ENCODE measurements at places on chromosomes 6 and 20.

GRCh38 chr6:16413399-16413798 lies 175.0 kb downstream of the GMPR start:
- DNase-seq, result peak; percentile 43

DNA sequence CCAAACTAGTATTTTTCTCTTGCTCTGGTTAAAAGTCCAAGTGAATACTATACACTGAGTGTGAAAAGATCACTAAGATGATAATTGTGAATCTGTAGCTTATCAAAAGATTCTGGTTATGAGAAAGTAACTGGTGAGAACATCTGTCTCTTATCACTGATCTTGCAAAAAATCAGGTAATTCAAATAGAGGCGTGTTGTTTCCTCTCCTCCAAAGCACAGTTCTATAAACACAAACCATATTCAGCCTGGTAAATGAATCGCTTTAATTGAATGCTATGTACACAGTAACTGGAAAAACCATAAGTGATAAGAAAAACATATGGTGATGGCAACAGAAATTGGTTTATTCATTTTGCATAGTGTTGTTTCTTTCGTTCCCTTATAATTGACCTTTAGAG lies 161.0 kb downstream of the RALGAPA2 start:
- DNase-seq, result no peak

- DNase-seq, result no peak
Observed at GRCh38 chr6:58113960-58114359, 796.5 kb downstream of the PRIM2 start.

GRCh38 chr20:59777814-59778575 lies 155.4 kb downstream of the SYCP2 start:
- no peak for DNase-seq

DNA sequence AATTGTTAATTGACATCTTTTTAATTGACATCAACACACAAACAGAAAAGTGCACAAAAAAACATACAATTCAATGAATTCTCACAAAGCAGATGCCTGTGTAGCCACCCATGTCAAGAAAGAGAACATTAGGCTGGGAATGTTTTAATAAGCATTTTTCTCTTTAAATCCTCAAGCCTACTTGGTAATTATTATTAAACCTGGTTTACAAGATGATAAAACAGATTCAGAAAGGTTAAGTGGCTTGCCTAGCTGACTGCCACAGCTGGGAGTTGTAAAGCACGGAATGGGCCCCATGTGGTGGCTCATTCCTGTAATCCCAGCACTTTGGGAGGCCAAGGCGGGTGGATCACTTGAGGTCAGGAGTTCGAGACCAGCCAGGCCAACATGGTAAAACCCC lies 90.0 kb upstream of the AKAP12 start:
- DNase-seq, result no peak

DNA sequence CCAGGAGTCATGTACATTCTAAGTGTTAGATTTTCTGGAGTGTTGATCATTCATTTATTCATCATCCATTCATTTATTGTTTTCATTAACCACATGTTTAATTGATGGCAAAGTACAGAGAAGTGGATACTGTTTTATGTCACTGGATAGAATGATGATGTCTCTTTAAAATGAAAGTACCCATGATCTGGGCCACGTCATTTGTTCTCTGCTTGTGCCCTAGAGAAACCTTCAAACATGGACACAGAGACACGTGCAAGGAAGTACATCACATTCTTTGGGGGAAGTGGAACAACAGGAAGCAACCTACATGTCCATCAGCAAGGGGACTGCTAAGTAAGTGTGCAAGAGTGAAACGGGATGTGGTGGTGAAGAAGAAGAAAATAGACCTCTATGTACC lies 75.8 kb upstream of the TSHZ2 start:
- DNase-seq, result peak; percentile 5

DNA sequence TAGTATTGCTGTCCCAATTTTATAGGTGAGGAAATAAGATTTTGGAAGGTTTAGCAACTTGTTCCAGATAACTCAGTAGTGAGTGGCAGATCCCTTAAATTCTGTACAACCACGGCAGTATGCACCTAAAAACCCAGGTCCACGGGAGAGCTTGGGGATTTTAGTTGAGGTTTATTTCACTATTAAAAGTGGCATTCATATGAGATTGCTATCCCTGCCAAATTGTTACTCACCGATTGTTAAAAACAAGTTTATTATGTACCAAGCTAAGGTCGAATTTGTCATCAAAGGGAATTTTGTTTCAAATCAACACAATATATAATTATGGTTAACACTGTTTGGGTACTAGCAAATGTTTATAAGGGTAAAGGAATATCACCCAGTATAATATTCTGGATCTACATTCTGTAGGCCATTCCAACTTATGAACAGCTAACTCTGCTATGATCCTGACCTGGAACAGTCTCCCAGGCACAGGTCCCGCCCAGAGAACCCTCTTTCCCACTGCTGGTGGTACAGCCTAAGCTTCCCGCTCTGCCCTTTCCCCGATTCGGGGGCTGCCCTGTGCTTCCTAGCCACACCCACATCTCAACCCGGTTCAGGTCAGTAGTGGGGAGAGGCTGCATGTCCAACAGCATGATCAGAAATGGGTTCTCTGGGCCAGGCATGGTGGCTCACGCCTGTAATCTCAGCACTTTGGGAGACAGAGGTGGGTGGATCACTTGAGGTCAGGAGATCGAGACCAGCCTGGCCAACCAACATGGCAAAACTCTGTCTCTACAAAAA lies 24.9 kb downstream of the GPLD1 start:
- DNase-seq, result no peak

DNA sequence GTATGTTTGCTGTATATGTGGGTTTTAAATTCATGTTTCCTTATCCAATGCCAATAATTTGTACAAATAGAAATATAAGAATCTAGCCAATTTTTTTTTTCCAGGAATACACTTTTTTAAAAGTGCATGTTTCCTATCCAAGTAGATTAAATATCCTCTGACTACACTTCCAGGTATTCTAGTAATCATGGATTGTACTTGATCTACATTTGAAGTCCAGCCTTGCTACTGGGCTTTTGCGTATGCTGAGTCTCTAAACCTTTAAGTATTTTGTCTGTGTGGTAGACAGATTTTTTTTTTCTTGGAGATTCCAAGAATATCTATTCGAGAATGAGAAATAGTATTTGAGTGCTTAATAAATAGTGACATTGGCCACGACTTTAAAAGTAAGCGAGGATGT lies 188.3 kb downstream of the SASH1 start:
- DNase-seq, result no peak

DNA sequence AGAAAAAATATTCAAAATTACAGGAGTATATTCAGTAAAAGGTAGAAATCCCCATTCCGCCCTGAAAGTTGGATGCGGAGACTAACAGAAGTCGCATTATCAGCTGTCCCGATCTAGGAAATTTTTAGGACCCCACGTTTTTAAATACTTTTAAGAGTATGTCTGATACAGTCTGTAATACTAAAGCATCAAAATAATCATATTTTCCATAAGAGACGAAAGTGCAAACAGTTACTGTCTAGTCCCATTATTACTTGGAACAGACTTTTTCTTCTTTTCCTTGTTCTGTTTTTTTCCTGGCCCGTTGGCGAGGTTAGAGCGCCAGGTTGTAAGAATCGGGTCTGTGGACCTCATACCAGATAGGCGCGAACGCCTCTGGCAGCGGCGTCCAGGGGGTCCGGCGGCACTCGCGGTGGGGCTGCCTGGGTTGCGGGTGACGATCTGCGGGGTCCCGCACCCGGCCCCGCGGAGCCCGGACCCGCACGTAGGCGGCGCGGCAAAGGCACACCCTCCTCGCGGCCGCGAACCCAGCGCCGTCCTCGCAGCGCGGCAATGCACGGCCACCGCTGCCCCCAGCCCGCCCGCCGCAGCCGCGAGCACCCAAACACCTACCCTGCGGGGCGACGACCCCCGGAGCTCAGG lies 460 bp downstream of the PLAGL1 start:
- peak; percentile 2 for DNase-seq

GRCh38 chr6:157864185-157864761 lies 41.2 kb downstream of the SNX9 start:
- DNase-seq, result no peak

- no peak for DNase-seq
Observed at GRCh38 chr6:11425431-11425871, 112.1 kb upstream of the TMEM170B start.

- DNase-seq, result no peak
Observed at GRCh38 chr6:88008411-88008810, 39.2 kb upstream of the SPACA1 start.

- no peak for DNase-seq
Observed at GRCh38 chr6:21729431-21729830, 135.9 kb downstream of the SOX4 start.

DNA sequence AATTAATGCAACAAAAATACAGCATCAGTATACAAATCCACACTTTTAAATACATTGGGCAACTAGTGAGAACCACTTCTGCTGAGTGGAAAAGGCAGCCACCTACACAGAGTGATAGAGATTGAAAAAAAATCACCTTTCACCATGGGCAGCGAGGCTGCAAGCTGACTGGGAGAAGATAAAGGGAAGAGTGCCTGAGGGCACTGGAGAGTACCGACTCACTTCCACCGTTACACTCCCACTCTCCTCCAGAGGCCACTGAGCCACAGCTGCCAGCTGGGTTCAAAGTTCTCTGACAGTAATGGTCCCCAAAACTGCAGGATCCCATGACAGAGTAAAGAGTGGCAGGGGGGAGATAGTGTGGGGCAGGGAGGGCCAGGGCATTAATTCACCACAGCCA lies 24.1 kb downstream of the PXT1 start:
- no peak for DNase-seq

- DNase-seq, result peak; percentile 18
Observed at GRCh38 chr6:2971420-2972218, at the start of gene SERPINB6. TSS of gene SERPINB6 (minus strand) at chr6:2971567. CDS start at chr6:2959332, 12,235 bp downstream.

DNA sequence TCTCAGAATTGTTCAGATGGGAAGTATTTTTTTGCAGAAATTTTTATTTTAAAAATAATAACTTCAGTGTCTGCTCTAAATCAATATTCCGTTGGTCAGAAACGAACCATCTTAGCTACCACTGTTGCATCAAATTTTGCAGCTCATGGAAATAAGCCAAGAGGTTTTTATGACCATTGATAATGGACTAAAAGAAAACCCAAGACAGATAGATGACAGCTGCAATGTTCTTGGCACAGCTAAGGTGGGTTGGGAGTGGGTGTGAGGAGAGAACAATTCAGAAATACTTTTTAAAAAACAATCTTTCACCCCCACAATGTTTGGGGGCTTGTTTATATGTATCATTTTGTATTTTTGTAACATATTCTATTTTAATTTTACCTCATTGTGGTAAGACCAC lies 121.1 kb downstream of the PDE7B start:
- no peak for DNase-seq

DNA sequence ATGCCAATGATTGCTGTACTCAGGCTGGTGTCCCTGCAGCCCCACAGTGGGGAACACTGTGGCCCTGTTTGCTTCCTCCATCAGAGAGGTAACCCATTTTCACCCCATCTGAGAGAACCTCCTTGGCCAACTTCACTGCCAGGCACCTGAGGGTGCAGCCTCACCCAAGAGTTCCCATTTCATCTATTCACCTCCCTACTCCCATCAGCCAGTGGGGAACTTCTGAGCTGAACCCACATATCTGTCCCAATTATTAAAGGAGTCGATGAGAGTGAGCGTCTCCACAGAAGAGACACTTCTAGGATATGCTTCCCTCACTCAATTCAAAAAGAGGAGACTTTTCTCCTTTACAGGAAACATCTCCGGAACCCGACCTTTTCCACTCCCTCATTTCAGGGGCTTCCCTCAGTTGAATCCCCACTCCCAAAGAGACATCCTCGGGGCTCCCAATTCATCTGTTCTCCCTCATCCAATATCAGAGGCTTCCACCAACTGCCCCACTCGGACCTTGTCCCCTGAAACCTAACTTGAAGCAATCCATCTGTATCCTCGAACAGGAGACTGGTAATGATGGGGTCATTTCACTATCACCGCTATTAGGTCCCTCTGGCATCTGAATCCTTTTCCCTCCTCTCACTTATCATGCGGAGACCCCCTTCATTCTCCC lies 988 bp downstream of the UBE2V1 start:
- DNase-seq, result no peak

DNA sequence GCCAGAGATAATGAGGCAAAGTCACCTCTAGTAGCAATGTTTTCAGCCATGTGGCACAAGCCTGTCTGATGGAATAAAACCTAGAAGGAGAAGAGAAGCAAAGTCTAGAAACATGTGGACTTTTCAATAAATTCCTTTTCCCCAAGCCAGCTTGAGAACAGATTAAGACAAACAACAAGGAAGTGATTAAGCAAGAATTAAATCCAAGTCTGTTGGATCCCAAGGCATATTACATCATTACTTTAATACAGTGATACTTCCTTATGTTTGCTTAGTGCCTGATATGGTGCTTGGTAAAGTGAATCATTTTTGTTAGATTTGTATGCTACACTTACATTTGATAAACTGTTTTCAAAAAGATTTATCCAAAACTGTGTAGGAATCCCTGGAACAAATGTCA lies 260.3 kb upstream of the FAM83B start:
- DNase-seq, result no peak

GRCh38 chr6:155062866-155063341 lies 67.8 kb downstream of the TIAM2 start:
- DNase-seq, result no peak

DNA sequence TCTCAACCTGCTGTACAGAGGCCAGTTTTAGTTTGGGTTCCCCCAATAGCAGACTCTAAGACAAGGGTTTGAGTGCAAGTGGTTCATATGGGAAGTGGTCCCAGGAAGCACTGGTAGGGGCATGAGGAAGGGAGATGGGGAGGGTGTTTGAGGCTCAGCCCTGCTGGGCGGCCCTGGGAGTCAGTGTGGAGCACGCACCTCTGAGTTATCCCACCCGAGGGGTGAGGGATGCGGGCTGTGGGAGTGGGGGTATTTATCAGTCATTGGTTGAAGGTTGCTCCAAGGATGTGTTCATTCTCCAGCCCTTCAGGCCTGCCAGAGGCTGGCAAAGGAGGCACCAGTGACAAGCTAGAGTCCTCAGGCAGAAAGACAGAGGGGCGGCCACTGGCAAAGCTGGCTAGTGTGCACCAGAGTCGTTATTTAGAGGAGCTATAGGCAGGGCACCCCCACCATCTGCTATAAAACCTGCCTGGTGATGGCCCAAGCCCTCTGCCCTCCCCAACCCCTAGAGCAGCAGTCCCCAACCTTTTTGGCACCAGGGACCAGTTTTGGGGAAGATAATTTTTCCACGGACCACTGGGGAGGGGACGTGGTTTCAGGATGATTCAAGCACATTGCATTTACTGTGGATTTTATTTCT lies 16.5 kb downstream of the PXMP4 start:
- no peak for DNase-seq

- DNase-seq, result no peak
Observed at GRCh38 chr6:40986364-40986763, 52.7 kb downstream of the UNC5CL start.

GRCh38 chr6:905556-905955 lies 212.6 kb upstream of the EXOC2 start:
- DNase-seq, result no peak

GRCh38 chr6:4575714-4576113 lies 200.5 kb upstream of the CDYL start:
- no peak for DNase-seq

DNA sequence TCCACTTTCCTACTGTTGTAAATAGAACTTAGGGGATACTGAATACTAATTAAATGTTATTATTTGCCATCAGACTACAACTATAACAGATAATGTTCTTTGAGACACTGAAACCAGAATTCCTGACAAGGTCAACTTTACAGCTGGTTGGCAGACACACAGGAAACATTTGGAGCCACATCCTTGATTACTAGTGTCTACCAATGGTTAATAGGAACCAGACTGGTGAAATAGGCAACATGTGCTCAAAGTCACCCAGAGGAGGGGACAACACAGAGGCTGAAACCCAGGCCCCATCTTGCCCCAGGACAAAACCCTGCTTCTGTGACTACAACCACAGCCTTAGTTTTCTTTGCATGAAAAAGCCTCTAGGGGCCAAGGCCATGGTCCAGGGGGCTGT lies 47.8 kb upstream of the NT5E start:
- no peak for DNase-seq

GRCh38 chr6:22613051-22613450 lies 43.7 kb downstream of the HDGFL1 start:
- DNase-seq, result no peak

Data from CD4-positive, CD25-positive, alpha-beta regulatory T cell (primary cell).